ENCODE measurements at places on chromosomes 6 and 20.

DNA sequence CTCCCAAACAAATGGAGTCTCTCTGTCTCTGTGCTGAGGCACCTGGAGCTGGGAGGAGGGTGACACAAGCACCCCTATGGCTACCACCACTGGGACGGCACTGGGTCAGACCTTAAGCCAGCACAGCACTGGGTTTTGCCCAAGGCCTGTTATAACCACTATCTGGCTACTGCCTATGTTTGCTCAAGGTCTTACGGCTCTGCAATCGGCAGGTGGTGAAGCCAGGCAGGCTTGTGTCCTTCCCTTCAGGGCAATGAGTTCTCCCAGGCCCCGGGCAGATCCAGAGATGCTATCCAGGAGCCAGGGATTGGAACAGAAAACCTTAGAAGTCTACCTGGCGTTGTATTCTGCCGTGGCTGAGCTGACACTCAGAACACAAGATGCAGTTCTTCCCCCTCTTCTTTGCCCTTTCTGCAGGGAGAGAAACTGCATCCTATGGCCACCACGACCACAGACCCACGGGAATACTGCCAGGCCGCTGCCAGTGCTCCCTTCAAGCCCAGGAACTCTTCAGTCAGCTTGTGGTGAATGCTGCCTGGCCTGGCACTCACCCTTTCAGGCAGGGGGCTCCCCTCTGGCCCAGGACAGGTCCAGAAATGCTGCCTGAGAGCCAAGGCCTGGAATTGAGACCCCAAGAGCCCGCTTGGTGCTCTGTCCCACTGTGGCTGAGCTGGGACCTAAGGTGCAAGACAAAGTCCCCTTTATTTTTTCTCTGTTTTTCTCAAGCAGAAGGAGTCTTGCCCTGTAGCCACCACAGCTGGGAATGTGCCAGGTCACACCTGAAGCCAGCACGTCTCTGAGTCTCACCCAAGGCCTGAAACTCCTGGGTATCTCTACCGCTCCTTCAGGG lies 67.0 kb upstream of the FRMD1 start:
- DNase-seq: no peak

- DNase-seq: no peak
These were observed 37.8 kb downstream of the MUC22 start for GRCh38 chr6:31048099-31048498.

DNA sequence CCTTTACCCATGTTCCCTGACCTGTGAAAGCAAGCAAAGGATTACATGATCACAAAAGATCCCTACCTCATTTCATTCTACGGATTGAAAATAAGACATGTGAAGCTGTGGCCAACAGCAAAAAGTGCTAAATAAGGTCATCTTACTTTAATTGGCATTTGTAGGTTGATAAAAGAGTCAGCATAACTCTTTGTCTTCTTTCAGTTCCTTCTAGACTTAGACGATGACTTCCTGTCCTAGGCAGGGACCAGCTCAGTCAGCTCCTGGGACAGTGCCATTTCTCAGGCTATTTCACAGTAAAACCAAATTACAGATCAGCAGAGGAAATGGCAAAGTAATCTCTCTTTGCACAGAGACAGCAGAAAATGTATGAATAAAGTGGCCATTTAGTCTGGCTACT lies 480.7 kb downstream of the RFPL4B start:
- no peak for DNase-seq

- DNase-seq: no peak
These were observed 296.2 kb downstream of the FOXA2 start for GRCh38 chr20:22288156-22288555.

DNA sequence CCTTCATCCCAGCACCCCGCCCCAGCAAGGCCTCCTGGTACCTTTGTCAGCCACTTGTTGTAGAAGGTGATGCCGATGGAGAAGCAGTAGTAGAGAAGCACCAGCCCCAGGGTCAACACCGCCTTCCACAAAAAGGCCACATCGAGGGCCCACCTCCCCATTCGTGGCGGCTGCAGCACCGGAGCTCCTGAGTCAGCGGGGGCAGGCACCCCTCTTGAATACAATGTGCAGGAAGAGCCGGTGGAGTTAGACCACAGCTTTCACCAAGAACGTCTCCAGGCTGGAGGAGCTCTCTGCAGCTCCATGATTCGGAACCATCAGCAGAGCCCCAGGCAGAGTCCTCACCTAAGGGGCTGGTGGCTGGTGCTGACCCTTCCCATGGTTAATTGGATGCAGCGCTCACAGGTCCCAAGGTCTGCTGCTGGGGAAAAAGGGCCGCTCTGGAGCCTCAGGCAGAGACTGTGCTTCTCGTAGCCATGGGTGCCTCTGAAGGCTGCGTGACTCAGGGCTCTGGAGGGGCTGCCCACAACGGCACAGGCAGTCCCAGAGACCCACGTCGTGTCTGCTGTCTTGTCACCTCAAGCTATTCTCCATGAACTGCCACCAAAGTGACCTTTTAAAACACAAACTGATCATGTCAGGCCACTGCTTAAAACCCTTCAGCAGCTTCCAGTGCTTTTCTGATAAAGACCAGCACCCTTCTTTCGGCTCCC lies 47.9 kb downstream of the ELMO2 start:
- DNase-seq: no peak

GRCh38 chr20:37317994-37318640 lies 27.8 kb upstream of the SRC start:
- no peak for DNase-seq

DNA sequence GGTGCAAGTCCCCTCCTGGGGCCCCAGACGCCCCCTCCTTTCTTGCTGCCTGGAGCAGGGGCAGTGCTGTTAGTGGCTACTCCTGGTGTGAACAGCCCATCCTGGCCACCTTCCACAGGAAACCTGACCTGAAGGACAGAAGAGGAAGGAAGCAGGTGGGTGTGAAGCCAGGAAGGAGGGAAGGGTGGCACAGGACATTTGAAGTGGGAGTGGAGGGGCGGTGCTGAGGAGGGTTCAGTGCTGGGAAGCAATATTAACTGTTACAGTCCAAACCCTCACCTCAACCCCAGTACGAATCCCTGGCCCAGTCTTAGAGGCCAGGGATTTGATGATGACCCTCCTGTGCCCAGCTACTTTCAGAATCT lies 766 bp downstream of the PRICKLE4 start:
- DNase-seq: no peak

- no peak for DNase-seq
These were observed 131.9 kb downstream of the MAP3K7 start for GRCh38 chr6:90454836-90455427.

DNA sequence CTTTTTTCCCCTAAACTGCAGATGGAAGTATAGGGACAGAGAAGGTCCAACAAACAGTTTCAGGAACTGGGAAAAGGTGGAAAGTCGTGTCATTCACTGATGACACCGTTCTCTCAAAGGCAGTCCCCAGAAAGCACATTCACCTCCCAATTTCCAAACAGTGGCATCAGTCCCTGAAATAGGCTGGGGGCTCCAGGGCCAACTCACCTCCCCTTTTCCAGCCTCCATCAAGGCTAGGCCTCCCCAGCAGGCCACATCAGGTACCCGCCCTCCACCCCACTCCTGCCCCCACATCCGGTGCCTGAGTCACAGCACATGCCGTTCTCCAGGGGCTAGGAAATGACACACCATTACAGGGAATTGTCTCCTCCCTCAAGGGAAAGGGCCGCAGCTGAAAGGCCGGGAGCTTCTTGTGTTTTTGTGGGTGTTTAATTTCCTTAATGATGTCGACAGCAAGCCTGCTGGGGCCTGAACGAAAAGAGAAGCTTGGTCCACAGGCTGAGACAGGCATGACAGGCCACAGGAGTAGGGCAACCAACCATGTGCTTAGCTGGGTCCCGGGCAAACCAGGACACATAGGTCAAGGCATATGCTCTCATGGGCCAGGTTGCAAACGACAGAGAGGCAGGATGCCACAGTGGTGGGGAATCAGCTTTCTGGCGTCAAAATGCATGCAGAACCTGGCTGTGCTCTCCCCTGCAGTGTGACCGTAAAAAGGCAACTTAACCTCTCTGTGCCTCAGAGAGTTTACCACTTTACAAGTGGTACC lies 39.2 kb downstream of the ZMYND8 start:
- DNase-seq: peak; percentile 73

DNA sequence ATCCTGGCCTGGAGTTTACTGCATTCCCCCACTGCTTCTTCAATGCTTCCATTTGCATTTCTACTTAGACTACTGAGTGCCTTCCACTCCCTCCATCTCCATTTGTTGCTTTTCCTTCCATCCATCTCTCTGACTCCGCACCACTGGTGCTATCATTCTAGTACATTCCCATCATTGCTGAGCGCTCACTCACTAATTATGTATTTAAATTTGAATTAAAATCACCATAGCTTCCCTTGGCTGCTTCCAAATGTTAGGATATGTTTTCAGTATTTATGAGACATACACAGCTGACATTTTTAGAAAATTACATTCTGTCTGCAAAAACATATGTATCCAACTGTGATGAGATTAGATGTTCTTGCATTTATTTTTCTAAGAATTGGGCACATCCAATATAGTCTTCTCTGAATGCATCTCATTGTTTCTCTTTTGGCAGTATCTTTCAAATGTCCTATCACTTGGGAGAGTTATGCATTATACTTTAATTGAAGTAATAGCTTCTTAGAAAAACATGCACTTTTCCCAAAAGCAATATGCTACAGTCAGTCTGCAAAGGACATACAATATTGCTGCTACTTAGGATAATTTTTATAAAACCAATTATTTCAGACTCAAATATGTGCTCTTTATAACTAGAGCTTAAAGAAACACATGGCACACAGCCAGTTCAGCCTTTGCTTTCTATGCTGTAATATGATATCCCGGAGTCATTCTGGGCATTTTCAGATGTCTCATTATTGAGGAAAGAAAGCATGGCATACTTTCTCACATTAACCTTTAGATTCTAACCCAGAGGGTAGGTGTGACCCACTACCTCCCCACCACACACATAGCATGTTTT lies 12.1 kb upstream of the COL21A1 start:
- DNase-seq: no peak

DNA sequence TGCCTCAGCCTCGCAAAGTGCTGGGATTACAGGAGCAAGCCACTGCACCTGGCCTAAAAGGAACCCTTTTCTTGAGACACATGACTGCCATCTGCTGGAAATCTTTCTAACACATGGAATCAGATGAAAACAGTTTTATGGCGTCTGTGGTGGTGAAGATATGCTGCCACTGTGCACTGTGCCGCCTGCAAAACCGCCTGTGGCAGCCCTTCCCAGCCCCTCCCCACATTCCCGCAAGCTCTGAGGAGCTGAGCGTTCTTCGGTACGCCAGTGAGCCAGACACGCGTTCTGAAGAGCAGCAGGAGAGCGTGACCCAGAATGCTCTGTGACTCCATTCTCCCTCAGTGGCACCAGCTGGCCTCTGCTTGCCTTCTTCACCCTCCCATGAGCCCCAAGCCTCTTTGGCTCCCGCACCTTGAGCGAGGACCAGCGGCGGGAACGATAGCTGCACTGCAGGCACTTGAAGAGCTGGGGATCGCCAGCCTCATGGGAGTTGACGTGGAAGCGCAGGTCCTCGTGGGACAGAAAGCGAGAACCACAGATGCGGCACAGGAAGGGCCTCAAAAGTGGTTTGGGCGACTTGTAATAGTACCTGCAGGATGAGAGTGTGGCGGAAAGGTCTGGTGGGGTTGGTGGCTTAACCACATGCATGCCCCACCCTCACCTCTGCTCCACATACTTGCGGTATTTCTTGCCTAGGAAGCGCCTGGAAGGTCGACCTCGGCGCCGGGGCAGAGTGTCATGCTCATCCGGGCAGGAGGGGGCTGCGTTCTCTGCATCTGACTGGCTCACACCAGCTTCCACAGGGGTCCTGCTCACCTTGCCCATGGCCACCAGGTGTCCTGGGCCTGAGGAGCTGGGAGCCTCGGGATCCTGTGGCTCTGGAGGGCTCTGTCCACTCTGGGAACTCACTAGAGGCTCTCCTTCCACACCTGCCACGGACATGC lies 8.7 kb downstream of the ZNF335 start:
- peak; percentile 35 for DNase-seq

- no peak for DNase-seq
These were observed 115.9 kb upstream of the NAA20 start for GRCh38 chr20:19901226-19901625.

GRCh38 chr6:25414168-25414567 lies 135.0 kb downstream of the CARMIL1 start:
- DNase-seq: no peak

GRCh38 chr20:25352746-25353145 lies 37.9 kb downstream of the ABHD12 start:
- DNase-seq: no peak

- peak; percentile 78 for DNase-seq
These were observed 29.0 kb downstream of the MOCS3 start for GRCh38 chr20:50987493-50988210.

DNA sequence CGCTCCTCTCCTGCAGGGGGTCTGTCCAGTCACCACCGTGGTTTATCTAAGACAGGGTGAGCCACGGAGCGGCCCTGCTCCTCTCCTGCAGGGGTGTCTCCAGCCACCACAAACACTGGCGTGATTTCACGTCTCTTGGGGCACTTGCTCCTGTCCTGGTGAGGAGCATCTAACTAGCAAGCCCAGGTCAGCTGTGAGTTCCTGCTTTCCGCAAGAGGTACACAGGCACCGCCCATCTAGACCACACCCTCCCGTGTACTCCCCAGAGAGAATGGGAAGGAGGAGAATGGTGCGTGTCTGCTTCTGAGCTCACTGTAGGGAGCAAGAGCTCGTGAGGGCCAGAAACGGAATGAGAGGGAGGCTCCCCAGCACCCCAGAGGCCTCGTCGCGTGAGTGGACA lies 40.7 kb downstream of the DACT2 start:
- no peak for DNase-seq

GRCh38 chr20:19260412-19261090 lies 48.1 kb downstream of the SLC24A3 start:
- no peak for DNase-seq

DNA sequence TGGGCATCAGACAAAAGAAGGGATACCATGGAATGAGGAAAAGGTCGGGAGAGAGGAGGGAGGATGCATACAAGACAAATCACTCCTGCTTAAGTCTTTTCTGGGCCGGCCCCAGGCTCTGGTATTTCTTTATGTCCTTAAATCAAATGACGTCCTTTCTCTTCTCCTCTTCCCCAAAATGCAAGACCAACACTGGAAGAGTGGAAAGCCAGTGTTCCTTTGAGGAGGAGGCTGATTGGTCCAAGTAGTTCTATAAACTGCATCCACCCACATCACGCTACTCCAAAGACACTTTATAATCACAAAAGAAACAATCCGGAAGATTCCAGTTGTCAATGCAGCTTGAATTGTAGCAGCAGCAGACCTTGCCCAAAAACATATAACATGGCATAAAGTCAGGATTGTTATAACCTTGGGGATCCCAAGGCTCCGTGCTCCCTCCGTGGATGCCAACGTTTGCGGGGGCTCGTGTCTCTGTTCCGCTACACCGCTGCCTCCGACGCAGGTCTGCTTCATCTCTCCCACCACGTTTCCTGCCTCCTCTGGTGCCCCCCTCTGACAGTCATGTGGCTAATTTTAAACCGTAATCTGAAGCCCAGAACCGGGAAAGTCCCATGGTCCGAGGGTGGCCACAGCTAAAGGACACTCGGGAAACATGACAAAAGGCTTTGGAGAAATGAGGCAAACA lies 47.1 kb downstream of the MCUR1 start:
- DNase-seq: peak; percentile 46

DNA sequence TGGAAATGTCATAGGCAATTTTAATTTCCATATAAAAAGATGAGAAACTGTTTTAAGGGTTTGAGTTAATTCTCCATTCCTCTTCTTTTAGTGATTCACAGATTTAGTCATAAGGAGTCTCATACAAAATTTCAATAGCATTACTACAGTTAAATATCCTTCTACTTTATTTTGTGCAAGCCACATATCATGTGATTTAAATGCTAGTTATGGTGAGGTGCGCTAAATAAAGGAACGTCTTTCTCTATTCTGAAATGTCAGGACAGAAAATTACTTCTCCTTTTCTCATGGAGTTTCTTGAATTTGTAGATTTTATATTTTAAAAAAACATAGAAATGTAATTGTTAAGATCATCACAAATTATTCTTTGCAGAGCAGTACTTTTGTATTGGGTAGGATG lies 50.0 kb upstream of the SUPT3H start:
- DNase-seq: no peak
